ENCODE measurements at places on chromosomes 1 and 21. TPM values are rescaled to one million over a fixed set of nuclear protein-coding genes. Genes with fewer than 3 reads are reported as not detected.

- no peak for DNase-seq
Observed at GRCh38 chr1:226482975-226483700, 65.4 kb upstream of the STUM start.

DNA sequence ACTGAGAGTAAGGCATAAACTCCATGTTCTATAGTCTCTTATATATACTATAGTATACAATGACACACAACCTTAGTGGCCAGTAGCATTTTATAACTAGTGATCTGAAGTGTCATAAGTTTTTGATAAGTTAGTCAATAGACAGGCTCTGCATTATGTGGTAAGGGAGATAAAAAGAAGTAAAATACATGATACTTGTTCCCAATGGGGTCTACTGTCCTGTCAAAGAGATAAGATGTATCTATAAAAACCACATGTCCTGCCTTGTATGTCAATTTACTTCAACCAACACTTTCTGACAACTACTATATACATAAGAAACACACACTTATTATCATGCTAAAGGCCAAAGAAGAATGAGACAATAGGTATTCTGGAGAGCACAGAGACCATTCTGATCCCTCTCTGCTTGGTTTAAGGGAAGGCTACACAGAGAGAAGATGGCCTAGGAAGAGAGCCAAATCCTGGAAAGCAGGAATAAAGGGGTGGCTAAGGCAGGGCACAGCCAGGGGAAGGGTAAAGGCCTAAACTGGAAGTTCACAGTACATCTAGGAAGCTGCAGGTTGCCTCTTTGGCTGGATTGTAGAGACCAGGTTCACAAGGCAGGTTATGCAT is 91.4 kb downstream of the LYST start:
- DNase-seq: no peak

GRCh38 chr1:69221524-69221923 is 346.2 kb upstream of the LRRC7 start:
- peak; percentile 18 for DNase-seq

DNA sequence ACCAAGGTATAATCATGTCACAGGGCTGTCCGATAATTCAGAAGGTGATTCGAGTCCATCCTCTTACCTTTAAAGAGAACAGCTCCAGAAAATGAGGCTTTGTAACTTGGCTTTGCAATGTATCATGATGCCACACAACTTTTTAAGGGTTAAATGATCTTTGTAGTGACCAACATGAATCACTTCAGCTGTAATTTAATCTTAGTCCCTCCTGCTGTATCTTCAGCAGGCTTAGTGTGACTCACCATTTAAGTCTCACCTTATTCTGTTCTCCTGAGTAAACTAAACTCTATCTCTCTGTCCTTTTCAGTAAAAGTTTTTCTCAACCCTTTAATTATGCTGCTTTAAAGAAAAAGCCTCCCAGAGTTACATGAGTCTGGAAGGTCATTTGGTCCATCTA is 1.9 kb upstream of the HIVEP3 start:
- DNase-seq: no peak

DNA sequence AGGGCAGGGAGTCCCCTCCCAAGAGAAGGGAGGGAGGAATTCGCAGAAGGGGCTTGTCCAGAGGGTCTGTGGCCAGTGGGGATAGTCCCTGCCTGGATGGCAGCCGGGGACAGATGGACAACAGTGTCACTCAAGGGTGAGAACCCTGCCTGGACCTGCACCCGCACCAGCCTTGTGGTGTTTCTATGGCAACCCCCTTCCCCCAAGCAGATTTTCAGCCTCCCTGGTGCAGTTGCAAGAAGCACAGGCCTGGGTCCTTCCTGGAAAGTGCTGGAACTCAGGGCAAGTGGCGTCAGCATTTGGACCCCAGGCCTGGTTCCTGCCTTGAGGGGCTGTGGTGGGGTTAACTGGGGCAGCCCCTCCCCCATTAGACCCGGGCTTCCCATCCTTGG is 83.8 kb upstream of the ACTL8 start:
- no peak for DNase-seq

The CYP4A11 gene
- 54.3 TPM for polyA plus RNA-seq
